ENCODE measurements at places on chromosomes 5 and 9.

DNA sequence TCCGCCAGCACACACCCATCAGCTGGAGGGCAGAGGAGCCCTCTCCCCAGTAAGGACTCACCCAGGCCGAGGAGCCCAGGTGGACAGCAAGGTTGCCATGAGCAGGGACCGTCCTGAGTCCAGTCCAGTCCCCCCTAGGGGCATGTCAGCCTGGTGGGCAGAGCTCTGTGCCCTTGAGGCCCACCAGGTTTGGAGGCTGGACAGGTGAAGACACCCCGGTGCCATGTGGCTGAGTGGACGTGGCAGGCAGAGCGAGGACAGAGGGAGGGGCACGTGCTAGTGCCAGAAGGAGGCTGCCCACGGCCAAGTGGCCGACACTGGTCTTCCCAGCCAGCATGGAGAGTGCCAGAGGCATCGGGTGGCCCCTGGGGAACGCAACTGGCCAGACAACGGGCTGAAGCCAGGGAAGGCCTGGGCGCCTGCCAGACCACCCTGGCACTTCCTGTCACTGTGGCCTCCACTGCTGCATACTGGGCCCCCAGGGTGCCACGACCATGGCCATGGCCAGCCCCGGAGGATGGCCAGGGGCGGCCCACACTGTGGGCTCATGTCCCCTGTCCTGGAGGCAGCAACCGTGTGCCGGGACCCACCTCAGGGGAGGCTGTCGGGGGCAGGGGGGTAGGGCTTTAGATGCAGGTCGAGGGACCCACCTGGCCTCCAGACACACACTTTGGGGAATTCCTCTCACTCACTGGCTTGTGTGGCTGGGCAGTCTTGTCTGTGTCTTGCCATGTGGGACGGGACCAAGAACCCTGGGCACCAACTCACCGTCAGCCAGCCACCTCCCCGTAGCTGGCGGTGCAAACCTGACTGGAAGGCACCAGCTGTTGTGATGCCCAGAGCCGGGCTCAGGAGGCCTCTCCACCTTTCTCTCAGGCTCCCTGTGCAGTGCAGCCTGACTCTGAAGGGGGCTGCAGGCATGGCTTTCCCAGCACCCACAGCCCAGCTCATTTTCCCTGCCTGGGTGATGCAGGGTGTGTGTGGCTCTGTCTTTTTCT, 42.3 kb upstream of the LPCAT1 start:
- no peak for DNase-seq

- no peak for DNase-seq
These were observed 3.4 kb upstream of the CLINT1 start for GRCh38 chr5:157862183-157862851.

- DNase-seq = peak; percentile 22
These were observed 1638.5 kb upstream of the C9orf72 start for GRCh38 chr9:29211580-29212396.

DNA sequence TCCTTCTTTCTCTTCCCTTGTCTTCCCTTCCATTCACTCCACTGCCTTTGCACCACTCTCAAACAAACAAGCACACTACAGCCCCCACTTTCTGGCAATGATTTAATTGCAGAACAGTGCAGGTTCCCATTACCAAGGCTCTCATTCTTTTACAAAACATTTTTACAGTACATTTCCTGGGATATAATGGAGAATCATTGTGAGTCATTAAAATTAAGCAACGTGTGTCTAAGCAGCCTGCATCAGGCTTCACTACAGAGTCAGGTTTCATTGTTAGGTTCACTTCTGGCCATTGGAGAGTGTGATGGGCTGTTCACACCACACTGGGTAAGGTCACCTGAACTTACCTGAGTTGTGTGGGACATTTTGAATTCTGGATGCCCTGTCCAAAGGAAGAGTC, 303.5 kb downstream of the TRIM32 start:
- DNase-seq = no peak

DNA sequence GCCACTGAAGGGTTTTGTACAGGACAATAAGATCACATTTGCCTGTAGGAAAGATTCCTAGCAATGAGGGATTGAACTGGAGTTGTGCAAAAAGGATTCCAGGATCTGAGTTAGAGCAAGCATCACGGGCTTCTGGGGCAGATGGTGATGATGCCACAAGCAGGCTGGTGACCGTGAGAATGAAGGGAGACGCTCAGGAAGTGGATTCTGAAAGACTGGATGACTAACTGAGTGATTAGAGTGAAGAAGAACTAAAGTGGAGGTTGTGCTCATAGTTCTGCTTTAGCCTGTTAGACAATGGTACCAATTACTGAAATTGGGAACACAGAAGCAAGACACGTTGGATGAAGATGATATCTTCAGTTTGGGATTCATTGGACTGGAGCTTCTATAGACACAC, 168.2 kb downstream of the CD180 start:
- DNase-seq = no peak

GRCh38 chr5:57298985-57299491, 125.2 kb downstream of the GPBP1 start:
- peak; percentile 83 for DNase-seq

DNA sequence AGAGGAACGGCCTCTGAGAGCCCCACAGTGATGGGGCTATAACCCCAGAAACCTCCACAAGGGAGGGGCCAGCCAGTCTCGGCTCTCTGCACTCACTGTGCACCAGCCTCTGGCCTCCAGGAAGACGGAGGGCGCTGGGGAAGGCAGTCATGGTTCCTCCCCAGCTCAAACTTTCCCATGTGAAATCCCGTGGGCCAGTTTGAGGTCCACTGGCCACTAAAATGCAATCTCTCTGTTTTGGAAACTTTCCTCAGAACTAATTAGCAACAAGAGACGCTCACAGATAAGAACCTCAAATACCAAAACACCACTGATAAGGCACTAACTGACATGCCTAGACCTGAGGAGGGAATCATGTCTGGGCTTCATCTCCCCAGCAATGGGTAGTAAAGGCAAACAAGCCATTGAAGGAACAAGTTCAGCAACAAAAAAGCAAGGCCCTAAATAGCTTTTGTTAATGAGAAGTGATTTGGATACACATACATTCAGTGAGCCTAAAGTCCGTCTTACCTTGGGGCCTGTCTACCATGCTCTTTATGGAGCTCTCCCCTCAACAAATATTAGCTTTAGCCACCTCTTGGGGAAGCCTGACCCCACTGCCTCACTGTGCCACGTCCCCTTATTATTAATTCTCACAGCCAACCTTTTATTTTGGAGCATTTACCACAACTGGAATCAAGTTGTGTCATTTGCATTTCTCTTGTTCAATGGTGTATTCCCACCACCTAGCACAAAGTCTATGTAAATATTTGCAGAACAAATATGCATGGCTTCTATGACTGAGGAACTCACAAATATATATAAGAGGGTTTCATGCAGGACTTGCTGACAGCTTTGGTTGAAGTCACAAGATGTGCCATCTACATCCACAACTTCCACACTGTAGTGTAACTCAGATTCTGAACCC, 56.1 kb upstream of the GLRX start:
- DNase-seq = no peak

DNA sequence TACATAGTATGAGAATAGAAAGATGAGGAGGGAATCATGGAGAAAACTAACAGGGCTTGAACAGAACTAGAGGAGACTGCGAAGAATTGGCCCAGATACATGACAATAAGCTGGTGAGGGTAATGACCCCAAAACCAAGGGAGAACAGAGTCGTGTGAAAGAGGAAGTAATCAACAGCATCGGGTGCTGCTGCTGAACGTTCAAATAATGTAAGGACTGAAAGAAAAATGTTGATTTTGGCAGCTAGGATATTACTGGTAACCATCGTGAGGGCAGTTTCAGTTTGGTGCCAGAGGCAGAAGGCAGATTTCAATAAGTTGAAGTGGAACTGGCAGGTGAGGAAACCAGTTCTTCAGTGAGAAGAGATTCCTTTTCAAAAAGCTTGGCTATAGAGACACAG, 66.8 kb upstream of the SMC2 start:
- DNase-seq = no peak

GRCh38 chr5:134101686-134102439, 12.6 kb upstream of the TCF7 start:
- DNase-seq = peak; percentile 40

DNA sequence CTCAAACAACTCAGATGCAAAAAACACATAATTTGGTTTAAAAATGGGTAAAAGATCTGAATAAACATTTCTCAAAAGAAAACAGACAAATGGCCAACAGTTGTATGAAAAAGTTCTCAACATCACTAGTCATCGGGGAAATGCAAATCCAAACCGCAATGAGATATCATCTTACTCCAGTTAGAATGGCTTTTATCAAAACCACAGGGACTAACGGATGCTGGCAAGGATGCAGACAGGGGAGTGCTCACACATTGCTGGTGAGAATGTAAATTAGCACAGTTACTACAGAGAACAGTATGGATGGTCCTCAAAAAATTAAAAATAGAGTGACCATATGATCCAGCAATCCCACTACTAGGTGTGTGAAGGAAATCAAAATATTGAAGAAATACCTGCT, 589.1 kb upstream of the ADAMTS16 start:
- peak; percentile 55 for DNase-seq

DNA sequence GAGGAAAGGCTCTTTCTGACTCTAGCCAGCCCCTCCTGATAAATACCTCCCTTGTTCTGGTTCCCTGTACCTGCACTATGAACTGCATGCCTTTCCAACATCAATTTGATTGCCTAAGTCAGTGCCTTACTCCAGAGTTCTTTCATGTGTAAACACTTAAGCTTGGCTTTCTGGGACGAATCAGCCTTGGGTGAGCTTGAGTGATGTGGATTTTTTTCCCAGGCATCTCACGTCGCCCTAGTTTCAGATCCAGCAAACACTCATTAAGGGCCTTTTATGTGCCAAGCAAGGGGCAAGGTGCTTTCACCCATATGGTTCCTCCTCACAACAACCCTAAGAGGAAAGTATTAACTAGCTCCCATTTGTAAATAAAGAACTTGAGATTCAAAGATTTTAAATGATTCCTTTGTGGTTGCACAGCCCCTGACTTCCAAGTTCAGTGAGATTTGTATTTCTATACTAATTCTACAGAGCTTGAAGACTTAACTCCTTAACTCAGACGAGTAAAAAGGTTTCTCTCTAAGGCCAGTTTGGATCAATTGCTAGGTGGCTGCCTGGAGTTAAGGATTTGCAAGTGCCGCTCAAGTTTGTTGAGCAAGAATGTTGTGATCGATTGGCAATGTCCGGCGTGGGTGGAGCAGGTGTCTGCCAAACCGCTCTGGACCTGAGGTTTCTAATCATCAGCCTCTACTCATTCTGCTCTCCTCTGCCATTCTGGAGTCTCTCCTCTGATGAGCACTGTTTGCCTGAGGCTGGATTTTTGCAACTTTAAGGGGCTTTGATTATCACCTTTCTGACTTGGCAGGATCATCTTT, 20.2 kb upstream of the TJP2 start:
- no peak for DNase-seq

Measured in fibroblast of skin of right biceps (primary cell).